ENCODE measurements at places on chromosomes 7 and 10.

DNA sequence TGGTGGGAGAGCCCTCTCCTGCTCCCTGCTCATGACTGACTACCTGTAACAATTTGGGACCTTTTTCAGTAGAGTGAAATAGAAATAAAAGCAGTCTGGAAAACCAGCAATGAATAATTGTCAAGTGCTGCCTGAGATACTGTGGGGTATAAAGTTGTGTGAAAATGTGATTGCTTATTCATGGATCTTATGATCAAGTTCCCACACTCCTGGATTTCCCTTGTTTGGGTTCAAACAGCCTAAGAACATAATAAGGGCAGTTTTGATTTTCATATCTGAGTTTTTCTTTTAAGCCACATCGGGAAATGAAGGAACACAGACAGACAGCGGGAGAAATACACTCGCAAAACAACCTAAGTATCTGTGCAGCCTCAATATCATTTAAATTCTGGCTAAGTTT lies 52.9 kb downstream of the CALD1 start:
- no peak for DNase-seq

DNA sequence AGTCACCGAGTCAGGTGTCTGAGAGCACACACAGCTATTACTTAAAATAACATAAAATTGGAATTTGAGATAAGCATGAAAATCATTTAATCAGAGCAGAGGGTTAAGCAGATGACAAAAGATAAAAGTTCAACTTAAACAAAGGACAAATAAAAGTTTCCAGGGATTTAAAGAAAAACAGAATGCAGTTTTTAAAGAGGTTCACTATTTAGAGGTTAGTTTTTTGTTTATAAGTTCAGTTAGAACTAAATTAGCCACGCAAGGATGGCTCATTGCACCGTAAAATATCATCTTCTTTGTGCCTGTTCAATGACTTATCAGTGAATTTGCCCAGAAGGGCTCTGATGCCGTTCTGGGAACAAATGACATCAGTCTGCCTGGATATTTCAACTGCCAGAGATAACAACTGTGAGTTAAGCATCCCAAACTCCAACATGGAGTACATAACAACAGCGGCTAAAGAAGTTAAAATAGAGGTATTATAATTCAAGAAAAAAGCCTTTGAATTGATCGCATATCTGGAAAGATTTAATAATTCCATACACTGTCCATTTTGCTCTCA lies 107.8 kb downstream of the ANK3 start:
- DNase-seq = no peak

GRCh38 chr7:37633048-37633447 lies 50.5 kb upstream of the GPR141 start:
- no peak for DNase-seq

DNA sequence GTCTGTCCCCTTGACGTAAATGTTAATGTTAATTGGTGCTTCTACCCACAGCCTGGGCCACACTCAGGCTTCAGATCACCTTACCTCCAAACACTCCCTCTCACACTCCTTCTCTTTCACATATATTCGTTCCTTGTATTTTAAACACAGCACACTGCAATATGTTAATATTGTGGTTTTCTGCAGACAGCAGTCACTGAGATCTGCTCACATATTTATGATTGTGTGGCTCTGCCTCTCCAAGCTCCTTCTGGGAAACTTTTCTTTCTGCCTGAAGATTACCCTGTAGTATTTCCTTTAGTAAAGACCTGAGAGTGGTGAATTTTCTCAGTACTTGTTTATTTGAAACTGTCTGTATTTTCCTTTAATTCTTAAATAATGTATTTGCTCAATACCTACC lies 104.7 kb downstream of the VWC2 start:
- no peak for DNase-seq
